ENCODE measurements at places on chromosomes 1 and 21.

- no peak for DNase-seq
Measured at GRCh38 chr1:221712776-221713431, 29.0 kb downstream of the DUSP10 start.

- no peak for DNase-seq
Measured at GRCh38 chr1:185463011-185463410, 146.0 kb upstream of the IVNS1ABP start.

GRCh38 chr1:234750922-234751627, 141.1 kb upstream of the IRF2BP2 start:
- no peak for DNase-seq

DNA sequence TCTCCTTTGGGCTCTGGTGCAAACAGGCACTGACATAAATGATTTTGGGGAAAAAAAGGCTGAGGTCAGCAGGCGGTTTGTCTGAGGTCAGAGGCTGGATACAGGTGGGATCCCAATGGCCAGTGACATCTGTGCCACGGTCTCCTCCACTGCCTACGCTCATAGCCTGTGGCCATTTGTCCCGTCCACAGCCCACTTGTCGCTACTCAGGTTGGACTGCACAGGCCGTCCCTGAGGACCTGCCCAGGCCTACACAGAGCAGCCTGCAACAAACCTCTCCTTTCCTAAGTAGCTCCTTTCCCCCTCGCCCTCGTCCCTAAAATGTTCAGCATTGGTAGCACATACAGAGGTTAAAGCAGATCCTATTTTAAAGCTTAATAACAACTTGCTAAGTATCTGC, 150.7 kb downstream of the ZBTB18 start:
- DNase-seq: no peak

- DNase-seq: no peak
Measured at GRCh38 chr21:39484711-39485276, 33.0 kb downstream of the SH3BGR start.
